GM04503 (cell line): ENCODE measurements at places on chromosomes 4 and X.
A peak's percentile ranks its signal among the peaks of the same experiment; 100 is the strongest.

GRCh38 chrX:64536736-64537135, 141.5 kb upstream of the MTMR8 start:
- DNase-seq = no peak

- no peak for DNase-seq
Measured at GRCh38 chr4:176817204-176817603, 24.5 kb upstream of the VEGFC start.

- no peak for DNase-seq
Measured at GRCh38 chr4:61440321-61440720, 240.2 kb downstream of the ADGRL3 start.

DNA sequence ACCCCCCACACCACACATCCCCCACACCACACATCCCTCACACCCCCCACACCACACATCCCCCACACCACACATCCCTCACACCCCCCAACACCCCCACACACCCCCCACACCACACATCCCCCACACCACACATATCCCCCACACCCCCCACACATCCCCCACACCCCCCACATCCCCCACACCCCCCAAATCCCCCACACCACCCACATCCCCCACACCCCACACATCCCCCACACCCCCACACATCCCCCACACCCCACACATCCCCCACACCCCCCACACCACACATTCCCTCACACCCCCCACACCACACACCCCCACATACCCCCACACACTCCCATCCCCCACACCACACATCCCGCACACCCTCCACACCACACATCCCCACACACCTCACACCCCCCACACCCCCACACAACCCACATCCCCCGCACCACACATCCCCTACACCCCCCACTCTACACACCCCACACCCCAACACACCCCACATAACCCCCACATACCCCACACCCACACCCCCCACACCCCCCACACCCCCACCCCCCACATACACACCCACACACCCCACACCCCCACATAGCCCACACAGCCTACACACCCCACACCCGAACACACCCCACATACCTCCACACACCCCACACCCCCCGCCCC, 172.9 kb downstream of the DCLK2 start:
- no peak for DNase-seq

DNA sequence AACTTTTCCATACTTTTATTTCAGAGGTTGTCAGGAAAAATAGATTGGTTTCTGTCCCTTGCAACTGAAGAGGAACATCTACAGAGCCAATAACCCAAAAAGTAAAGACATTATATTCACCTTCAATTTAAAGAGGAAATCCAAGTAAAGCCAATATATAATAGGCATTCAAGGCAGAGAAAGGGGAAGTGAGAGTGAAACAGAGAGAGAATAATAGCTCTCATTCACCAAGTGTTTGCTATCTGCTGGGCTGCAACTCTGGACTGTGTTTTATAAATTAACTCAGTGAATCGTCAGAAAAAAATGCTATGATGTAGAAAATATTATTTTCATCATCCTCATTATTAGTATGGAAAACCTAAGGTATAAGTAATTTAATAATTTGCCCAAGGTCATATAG, 448.5 kb downstream of the TRAM1L1 start:
- no peak for DNase-seq

- DNase-seq = peak; percentile 34
Measured at GRCh38 chrX:38052096-38052495, 45.7 kb downstream of the SYTL5 start.

DNA sequence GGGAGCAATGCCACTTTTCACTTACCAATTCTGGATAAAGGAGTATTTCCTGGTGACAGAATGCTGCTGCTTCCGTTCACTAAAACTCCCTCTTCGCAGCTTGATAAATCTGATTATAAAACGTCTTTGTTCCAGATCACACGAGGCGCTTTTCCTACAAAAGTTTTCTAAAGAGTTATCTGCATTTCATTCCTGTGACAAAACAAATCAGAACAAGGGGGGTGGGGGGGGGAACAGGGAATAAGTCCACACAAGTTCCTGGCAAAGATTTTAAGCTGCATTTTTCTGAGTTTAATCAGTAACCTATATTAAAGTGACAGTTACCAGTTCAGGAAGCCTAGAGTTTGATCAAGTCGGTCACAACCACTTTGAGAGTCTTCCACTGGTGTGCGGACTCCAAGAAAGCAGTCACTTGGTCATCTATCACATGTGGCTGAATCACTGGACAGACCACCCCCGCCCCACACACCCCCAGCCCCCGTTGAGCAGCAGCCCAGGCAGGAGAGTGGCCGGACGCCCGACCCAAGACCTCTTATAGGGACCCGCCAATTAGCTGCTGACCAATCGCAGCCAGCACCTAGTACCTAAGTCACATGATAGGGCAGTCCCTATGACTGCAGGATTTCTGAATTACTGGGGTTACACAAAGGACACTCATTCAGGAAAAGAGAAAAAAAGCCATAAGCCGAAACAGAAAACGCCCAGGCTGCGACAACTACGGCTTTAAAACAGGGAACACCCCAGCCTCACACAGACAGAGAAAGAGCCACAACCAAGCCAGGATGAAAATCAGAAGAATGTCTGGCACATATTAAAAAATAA, 569.3 kb upstream of the DIPK2B start:
- peak; percentile 73 for DNase-seq
